Stimulated activated CD8-positive, alpha-beta memory T cell treated with anti-CD3 and anti-CD28 coated beads, Interleukin-7, amount 100 ng/mL, for 4 hours (primary cell): ENCODE measurements at places on chromosomes 1 and 21.

DNA sequence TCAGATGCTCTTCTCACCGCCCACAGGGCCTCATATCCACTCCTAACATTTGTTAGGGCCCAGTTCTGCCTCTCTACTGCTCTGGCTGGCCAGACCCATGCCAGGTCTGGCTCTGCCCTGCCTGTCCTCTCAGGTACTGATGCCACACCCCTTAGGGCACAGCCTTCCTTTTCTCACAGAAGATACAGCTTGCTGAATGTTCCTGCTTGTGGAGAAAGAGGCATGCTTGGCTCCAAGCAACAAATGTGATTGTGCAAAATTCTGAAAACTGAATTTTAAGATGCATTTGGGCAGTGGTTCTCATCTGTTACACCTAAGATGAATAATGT, 178.1 kb downstream of the TGFBR3 start:
- no peak for DNase-seq

DNA sequence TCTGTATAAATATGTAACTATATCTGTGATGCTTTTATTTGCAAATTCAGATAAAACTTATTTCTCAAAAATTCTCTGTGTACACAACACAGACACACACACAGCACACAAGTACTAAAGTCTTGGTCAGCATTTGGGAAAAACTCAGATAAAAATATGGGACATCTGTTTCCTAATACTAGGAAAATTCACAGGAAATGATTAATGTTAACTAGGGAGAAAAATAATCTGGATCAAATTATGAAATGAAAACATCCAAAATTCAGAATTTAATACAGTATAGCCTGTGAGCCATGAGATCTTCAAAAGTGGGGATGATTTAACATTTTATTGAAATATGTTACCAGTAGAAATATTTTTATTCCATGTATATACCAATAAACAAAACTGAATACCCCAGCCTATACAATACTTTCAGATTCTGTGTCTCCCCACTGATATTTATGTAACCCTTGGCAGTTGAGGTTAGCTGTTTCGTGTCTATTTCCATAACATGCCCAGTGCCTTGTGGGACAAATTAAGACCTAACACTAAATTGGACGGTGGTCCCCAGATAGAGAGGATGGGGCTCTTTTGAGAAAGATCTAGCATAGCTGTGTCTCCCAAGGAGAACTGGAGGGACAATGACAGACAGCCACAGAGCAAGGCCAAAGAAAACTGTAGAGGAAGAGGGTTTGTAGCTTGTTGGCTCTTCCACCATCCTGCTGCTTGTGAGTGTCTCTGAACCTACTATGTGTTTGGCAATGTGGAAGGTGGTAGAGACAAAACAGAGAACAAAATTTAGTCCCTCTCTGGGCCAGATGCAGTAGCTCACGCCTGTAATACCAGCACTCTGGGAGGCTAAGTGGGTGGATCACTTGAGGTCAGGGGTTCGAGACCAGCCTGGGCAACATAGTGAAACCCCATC, 47.2 kb downstream of the GNG12 start:
- no peak for DNase-seq

DNA sequence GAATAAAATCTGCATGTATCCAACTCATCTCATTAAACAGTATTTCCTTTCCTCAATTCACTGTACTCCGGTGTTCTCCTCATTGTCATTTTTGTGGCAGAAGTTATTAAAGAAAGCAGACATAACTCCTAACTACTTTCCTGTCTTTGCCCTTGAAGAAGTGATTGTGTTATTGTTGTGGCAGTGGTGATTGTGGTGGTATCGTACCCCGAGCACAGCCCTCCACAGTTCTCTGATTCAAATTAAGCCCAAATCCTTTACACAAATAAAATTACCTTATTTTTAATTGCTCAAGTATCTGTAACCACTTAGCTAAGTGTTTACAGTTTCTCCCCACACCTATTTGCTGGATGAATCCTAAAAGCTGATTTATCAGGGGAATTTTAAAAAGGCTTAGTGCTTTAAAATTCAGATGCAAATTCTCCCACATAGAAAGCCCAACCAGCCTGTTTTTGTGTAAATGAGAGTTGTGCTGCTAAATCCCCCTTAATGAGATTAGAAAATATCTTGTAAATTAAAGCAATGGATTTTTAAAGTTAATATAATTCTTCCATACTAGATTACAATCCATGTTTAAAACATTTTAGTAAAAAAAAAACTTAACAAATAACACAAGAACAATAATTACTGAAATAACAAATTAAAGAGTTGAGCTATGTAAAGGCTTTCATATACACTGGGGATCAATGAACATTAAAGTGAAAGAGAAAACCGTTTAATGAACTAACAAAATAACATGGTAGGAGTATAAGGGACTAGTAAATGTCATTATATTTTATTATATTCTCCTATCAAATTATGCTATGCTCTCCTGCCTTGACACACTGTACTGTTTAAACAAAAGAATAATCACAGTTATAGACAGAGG, 259.0 kb downstream of the NEGR1 start:
- DNase-seq, result no peak

DNA sequence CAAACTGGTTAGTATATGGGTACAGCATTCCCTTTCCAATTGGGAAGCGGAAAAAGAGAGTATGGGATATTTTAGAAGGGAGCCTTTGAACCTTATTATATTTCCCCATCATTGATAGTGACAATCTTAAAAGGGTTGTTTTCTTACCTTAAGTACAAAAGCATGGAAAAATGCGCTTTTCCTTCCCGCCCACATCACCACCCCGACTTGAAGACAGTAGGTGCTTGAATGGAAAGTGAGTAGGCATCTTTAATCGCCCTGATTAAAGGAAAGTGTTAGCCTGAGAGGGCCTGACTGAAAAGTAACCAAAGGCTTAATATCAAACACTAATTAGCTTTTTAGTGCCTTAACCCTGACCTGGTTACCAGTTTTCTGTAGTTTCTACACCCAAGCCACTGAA, 15.4 kb downstream of the GGPS1 start:
- DNase-seq, result no peak

DNA sequence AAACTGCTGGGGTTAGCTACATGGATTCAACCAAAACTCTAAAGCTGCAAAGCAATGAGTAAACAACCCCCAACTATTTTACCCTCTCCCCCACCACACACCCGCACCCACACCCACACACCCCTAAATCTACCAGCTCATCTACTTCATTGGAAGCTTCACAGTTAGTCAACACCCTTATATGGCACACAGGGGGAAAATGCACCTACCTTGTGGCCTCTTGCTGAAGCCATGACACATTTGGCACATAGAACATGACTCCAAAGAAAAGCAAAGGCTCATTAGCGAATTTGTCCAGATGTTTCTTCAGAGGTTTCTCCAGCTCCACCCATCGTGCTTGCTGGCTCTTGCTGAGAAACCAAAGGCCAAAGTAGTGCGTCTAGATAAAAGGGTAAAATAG, 99.8 kb downstream of the PTPN14 start:
- DNase-seq, result no peak

DNA sequence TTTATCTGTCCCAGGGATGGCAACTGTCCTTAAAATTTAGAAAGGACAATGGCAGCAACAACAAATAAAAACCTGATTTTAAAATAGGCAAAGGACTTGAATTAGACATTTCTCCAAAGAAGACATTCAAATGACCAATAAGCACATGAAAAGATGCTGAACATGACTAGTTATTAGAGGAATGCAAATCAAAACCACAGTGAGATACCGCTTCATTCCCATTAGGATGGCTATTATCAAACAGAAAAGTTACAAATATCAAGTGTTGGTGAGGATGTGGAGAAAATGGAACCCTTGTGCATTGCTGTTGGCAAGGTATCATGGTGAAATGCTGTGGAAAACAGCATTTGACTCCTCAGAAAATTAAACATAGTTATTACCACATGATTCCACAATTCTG, 120.7 kb downstream of the CRB1 start:
- no peak for DNase-seq

DNA sequence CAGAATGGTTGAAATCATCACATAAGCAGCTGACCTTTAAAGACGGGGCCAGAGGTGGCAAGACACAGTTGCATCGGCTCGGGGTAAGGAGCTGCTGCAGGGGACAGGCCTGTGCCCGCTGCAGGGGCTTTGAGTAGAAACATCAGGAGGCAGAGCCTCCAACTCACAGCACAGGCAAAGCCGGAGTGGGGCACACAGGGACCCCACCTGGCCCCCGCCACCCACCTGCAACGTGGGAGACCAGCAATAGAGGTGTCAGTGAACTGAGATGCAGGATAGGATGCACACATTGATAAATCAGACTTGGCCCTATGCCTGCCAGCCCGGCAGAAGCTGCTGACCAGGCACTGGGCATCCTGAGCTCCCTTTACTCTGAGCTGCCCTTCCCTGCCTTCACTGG, 257.2 kb downstream of the NPHP4 start:
- DNase-seq, result no peak

- DNase-seq, result no peak
These were observed 25.1 kb downstream of the DYRK1A start for GRCh38 chr21:37391666-37392065.

- DNase-seq, result no peak
These were observed 6.2 kb upstream of the EXTL1 start for GRCh38 chr1:26015358-26015757.

GRCh38 chr1:15106608-15107007, 46.9 kb upstream of the TMEM51 start:
- no peak for DNase-seq

DNA sequence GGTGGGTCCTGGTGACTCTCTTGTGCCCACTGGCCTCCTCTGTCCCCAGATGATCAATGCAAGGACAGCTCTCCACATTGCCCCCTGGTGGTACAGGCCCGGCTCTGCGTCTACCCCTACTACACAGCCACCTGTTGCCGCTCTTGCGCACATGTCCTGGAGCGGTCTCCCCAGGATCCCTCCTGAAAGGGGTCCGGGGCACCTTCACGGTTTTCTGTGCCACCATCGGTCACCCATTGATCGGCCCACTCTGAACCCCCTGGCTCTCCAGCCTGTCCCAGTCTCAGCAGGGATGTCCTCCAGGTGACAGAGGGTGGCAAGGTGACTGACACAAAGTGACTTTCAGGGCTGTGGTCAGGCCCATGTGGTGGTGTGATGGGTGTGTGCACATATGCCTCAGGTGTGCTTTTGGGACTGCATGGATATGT, 10.8 kb downstream of the ADAMTSL4 start:
- DNase-seq, result peak; percentile 56

DNA sequence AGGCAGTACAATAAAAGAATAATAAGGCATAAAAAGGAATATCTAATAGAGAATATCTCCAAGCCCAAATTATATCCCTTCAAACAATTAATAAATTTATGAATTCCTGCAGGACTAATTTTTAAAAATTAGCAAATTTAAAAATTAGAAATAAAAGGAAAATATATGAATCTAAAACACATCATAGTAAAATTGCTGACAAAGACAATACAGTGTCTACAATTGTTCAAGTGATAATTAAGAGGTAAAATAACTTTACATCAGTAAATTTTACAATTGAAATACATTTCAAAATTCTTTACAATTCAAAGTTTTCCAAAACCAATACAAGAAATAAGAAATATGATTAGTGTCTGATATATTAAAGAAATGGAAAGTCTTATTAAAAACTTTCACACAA, 22.8 kb upstream of the OLFM3 start:
- no peak for DNase-seq

GRCh38 chr1:159282118-159282517, 20.0 kb upstream of the FCER1A start:
- no peak for DNase-seq

DNA sequence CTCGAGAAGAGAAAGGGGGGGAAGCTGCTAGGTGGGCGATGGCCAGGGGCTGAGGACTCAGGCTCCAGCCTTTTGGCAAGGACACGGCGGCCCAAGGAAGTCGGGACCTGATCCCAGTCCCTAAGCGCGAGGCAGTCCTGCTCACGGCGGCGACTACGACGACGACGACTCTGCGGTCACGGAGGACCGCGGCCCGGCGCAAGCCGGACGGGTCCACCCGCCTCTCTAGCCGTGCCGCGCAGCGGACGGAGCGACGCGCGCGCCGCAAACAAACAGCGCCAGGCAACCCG, 401 bp downstream of the WNT9A start:
- no peak for DNase-seq

DNA sequence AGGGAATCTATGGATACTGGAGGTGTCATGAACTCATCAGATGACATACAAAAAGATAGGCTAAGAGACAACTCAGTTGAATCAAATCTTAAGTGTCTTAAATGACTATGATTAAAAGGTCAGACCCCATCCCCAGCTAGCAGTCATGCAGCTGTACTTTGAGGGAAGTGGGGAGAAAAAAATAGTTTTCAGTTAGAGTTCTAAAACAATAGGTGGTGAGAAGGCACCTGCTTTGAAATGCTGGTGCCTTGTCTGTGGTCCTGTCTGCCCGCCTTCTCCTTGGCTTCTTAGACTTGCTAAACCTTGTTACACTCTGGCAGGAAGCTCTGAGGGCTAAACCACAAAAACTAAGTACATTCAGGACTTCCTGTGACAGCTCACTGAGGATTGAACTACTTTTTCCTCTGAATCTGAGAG, 15.3 kb downstream of the CD2 start:
- peak; percentile 70 for DNase-seq

DNA sequence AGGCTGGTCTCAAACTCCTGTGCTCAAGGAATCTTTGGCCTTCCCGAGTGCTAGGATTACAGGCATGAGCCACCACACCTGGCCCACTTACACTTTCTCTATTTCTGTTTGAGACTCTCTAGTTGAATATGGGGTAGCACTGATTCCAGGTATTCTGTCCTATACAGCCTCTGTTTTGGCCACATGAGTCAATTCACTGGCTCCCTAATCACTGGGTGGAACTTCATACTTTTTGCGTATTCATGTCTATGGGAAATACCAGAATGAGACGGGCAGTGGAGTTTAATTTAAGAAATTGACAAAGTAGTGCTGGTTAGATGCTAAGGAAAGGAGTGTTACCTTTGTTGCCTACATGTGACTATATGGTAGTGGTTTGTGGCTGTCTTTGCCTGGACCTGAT, 35.5 kb downstream of the MACF1 start:
- no peak for DNase-seq

GRCh38 chr1:25186161-25187007, 45.9 kb downstream of the SYF2 start:
- DNase-seq, result no peak

DNA sequence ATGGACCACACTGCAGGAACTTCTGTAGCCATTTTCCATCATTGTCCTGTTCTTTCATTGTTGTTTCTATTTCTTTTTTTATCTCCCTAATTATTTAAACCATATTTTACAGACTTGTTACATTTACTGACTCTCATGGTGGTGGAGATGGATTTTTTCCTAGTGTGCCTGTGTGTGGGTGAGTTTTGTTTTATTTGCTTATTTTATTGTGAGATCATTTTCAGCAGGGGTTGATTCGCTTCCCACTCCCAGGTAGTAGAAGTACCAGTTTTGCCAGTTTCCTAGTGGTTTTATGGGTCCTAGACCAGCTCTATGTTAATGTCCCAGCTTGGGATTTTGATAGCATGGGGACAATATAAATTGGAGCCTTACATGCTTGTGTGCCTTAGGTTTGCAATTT, 80.0 kb upstream of the BACH1 start:
- DNase-seq, result no peak

GRCh38 chr1:225772848-225773247, 4.8 kb upstream of the SRP9 start:
- DNase-seq, result no peak
